ENCODE measurements at places on chromosomes 13 and 19. TPM values are rescaled to one million over a fixed set of nuclear protein-coding genes. Genes with fewer than 3 reads are reported as not detected.
A peak's percentile ranks its signal among the peaks of the same experiment; 100 is the strongest.

DNA sequence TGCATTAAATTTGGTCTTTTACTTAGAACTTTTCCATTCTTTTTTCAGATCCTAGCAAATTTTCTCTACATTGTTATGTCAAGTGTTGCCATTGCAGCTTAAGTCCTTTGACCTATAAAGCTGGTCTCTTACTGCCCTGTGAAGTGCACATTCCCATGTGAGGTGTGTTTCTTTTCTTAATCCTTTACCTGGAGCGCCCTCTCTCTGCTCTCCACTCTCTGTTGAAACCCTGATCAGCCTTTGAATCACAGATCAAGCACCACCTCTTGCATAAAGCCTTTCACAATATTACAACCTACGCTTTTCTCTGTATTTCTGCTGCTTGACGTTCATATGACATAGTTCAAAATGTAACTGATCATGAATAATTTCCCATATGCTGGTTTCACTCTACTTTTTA is 84.8 kb downstream of the PCDH17 start:
- no peak overlapping the region for H3K4me3 ChIP-seq
- no peak for DNase-seq
- no peaks in the 10 kb centered on the region for H3K36me3 ChIP-seq
- H3K27me3 ChIP-seq: no peaks in the 10 kb centered on the region
- H3K4me1 ChIP-seq: no peaks in the 10 kb centered on the region

GRCh38 chr13:88097541-88097940 is 426.4 kb downstream of the SLITRK5 start:
- no peak overlapping the region for H3K4me3 ChIP-seq
- H3K4me1 ChIP-seq: no peaks in the 10 kb centered on the region
- H3K27ac ChIP-seq: no peak overlapping the region
- H3K36me3 ChIP-seq: no peaks in the 10 kb centered on the region
- no peak for DNase-seq

DNA sequence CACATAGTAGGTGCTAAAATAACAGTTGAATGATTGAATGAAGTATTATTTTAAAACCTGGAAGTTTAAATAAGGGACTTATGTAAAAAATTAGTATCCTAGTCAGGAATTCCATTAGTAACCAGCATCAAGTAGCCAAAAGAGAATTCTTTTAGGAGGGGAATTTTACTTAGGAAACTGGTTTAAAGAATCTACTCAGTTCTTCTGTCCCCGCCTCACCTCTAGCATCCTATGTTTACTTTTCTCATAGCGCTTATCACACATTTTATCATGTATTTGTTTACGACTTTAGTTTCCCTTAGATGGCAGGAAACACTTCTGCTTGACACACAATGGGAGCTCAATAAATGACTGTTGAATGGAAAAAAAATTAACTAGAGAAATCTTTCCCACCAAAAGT is 229.0 kb downstream of the KLF5 start:
- H3K27ac ChIP-seq: no peak overlapping the region
- H3K4me3 ChIP-seq: no peak overlapping the region
- no peaks in the 10 kb centered on the region for H3K27me3 ChIP-seq
- no peaks in the 10 kb centered on the region for H3K36me3 ChIP-seq

PLEKHJ1 gene
- 21.4 TPM for total RNA-seq

DNA sequence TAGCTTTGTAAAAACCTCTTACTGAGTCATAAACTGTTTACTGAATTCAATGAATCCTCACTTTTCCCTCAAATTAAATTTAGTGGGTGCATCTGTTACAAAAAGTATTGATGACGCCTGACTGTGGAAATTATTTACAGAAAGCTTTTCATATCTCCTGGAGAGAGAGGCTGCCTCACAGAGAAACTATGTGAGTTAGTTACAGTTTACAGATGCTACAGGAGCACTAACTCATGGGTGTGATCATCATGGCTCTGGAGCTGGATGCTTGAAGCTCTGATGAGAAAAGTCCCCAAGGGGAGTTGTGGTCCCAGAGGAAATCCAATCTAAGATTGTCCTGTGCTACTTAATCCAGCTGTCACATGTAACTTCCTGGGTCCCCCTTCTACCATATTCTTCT is 590.8 kb downstream of the LMO7 start:
- DNase-seq: no peak
- no peak overlapping the region for H3K27ac ChIP-seq
- no peaks in the 10 kb centered on the region for H3K27me3 ChIP-seq
- no peaks in the 10 kb centered on the region for H3K36me3 ChIP-seq
- no peaks in the 10 kb centered on the region for H3K4me1 ChIP-seq
- H3K4me3 ChIP-seq: no peak overlapping the region

GRCh38 chr13:49400755-49401659 is 42.9 kb downstream of the CAB39L start:
- no peak overlapping the region for H3K4me3 ChIP-seq
- H3K36me3 ChIP-seq: no peaks in the 10 kb centered on the region
- no peak for DNase-seq

HDGFL2 gene
- total RNA-seq: 18.0 TPM

ZNF99 gene
- not detected for total RNA-seq

LRCH1 gene
- total RNA-seq: 14.7 TPM

ZNF653 gene
- 7.4 TPM for total RNA-seq

DNA sequence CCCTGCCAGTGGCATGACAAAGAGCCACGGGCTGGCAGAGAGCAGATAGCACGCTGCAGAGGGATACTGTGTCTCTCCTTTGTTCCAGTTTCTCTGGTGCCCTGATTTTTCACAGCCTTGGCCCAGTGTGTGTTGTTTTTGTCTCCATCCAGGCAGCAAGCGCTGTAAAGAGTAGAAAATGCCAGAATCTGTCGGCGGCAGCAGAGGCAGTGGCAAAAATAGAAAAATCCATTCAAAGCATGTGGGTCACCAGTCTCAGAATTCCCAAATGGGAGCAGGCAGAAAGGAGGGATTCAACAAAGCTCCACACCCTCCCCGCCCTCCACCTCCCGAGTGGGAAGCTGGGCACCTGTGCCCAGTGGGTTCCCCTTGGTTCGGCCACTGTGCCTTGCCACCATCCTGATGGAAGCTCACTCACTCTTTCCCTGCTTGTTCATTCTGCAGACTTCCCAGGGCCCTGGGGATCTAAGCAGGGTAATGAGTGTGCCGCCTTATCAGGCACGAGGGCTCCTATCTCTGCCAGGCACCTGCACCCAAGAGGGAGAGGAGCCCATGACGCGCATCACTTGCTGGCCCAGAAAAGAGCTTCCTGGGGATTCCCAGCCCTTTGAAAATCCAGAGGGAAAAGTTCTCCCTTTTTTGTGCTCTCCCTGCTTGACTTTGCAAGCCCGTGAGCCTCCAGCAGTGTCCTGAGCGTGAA is 416.9 kb downstream of the IRS2 start:
- no peaks in the 10 kb centered on the region for H3K27me3 ChIP-seq
- no peak for DNase-seq
- H3K4me3 ChIP-seq: no peak overlapping the region
- H3K27ac ChIP-seq: no peak overlapping the region
- no peaks in the 10 kb centered on the region for H3K4me1 ChIP-seq

GRCh38 chr19:46744005-46744691 is 1.7 kb upstream of the FKRP start:
- peak overlapping the region; percentile 78 for H3K4me3 ChIP-seq
- H3K36me3 ChIP-seq: peaks cover 21% of the 10 kb centered on the region
- H3K27ac ChIP-seq: no peak overlapping the region
- no peaks in the 10 kb centered on the region for H3K27me3 ChIP-seq
- DNase-seq: no peak
